ENCODE measurements at places on chromosomes 2 and 18.

DNA sequence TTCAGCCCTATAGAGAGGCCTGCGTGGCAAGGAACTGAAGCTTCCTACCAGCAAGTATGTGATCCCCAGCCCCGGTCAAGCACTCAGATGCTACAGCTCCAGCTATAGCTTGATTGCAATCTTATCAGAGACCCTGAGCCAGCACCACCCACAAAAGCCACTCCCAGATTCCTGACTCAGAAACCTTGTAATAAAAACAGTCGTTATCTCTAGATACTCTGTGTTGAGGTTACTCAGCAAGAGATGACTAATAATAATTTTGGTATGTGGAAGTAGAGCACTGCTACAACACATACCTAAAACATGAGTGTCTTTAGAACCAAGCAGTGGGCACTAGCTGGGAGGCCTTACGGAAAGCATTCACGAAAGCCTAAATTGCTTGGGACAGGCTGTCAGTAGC, 216.9 kb downstream of the UXS1 start:
- DNase-seq: peak; percentile 95

DNA sequence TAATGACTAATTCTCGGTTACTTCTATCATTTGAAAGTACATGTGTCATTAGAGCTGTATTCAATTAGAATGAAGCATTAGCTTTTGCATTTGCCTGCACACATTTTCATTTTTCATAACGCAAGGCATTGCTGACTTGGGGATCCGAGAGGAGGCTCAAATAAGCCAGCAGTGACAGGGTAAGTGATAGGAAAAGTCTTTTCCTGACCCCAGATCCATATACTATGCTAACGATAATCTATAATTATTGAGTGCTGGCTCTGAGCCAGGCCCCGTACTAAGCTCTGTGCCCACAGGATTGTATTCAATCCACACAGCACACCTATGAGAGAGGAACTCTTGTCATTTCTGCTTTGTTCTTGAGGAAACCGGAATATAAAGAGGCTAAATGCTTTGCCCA, 168.2 kb downstream of the VWC2L start:
- no peak for DNase-seq

- DNase-seq: no peak
These were observed 111.7 kb upstream of the SETBP1 start for GRCh38 chr18:44568986-44569385.

DNA sequence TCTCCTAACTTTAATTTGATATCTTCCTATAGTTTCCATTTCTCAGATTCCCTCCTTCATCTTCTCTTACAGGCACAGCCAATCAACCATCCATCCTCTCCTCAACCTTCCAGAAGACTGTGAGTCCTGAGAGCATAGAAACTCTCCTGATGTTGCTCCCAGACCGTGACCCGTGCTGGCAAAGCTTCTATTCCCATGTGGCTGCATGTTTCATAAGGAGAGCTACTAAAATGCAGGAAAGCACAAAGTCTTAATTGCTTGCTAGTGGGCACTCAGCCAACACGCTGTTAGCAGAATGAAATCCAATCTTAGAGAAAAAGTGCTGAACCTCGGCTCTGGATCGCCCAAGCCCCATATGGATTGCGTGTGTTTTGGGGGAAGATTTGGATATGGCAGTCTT, 1244.7 kb upstream of the ZEB2 start:
- DNase-seq: no peak

GRCh38 chr2:207183506-207183905, 17.8 kb upstream of the KLF7 start:
- no peak for DNase-seq

GRCh38 chr18:3985020-3985419, 470.1 kb downstream of the DLGAP1 start:
- DNase-seq: no peak

DNA sequence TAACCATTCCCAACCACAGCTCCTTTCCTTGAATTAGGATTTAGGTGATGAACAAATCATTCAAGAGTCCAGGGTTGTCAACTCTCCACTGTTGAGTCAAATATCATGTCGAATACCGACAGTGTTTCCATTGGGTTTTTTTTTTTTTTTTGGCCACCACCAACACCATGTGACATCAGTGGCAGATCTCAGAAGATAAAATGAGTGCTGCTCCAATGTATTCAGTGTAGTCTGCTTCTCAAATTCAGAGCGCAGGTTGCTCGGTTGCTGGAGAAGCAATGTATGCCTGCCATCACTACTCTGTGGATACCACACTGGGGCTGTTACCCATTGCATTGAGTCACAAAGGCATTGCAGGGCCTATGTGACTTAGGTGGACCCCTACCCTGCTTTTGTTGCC, 10.8 kb upstream of the ATL2 start:
- no peak for DNase-seq

GRCh38 chr2:187617120-187617519, 62.9 kb upstream of the TFPI start:
- DNase-seq: no peak

GRCh38 chr2:54986264-54986663, 64.0 kb downstream of the RTN4 start:
- DNase-seq: no peak

GRCh38 chr2:14297906-14298305, 334.6 kb upstream of the LRATD1 start:
- no peak for DNase-seq

DNA sequence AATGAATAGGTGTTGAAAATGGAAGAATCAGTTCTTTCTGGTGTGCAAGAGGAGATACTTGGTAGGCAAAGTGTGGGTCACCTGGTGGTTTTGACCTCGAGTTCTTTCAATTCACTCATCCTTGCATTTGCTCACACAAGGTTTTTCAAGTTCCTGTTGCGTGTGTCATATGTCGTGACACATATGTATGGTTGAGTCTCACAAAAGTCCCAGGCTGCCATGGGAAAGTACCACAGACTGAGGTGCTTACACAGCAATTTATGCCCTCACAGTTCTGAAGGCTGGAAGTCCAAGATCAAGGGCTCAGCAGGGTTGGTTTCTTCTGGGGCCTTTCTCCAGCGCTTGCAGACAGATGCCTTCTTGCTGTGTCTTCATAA, 64.4 kb downstream of the NCK2 start:
- no peak for DNase-seq

DNA sequence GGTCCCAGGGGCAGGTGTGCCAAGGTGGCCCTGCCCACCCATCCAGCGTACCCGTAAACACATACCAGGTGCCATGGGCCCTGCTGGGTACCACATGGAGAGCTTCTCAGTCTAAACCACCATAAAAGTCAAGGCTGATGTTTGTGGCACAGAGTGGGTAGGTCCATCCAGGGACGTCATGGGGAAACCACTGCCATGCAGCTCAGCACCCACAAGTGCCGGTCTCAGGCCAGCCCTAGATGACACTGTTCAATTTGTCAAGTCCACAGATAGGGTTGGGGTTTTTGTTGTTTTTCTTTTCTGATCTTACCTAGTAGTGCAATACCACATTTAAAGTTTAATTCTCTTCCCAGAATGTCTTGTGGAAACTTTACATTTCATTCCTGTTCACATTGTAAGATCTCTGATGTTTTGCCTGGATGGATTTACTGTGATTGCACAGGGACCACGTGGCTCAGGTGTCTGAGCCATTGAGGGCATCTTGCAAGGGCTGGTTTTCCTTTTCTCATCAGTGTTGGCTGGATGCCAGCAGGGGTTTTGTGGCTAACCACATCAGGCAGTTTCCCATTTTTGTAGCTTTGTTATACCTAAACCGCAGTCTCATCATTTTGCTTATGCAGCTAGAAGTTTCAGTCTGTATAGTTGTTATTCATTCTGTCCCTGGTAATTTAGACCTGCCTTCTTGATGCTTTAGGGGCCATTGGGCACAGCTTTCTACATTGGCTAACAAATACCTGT, 64.7 kb downstream of the STK25 start:
- DNase-seq: peak; percentile 51

DNA sequence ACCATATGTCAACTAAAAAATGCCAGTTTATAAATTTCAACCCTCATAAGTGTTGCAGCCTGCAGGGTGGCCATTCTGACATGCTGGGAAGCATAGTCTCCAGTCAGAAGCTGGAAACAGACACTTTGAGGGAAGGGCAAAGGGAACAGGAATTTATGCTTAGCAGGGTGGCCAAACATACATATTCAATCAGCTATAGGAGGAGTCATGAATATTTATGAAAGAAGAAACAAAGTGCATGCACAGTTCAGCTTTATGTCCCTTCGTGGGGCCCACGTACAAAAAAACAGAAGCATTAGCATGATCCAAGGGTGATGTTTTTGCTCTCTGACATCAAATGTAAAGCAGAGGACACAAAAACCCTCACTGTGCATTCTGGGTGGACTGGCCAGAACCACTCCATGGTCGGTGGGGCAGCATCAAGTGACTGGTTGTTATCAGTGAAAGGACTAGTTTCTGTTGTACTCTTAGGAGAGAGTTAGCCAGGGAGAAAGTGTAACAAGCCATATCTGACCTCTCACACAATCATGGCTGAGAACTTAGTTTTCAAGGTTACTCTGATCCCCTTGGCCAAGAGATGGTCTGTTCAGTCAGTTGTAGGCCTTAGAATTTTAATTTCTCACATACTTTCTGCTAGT, 9.9 kb upstream of the PDE11A start:
- no peak for DNase-seq

DNA sequence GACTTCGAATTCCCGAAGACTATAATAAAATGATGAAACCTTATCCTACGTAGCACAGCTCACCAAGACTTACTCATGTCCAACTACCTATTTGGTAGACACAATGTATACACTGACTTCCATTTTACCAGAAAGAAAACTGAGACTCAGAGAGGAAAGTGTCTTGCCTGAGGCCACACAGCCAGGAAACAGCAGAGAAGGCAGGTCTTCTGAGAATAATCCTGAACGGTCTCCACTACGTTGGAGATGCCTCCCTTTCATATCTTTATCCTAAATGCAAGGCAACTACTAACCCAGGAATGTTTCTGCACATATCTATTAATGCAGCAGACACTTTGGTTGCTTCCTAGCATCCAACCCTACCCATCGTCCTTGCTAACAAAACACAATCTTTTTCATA, 11.9 kb upstream of the FABP1 start:
- DNase-seq: no peak

DNA sequence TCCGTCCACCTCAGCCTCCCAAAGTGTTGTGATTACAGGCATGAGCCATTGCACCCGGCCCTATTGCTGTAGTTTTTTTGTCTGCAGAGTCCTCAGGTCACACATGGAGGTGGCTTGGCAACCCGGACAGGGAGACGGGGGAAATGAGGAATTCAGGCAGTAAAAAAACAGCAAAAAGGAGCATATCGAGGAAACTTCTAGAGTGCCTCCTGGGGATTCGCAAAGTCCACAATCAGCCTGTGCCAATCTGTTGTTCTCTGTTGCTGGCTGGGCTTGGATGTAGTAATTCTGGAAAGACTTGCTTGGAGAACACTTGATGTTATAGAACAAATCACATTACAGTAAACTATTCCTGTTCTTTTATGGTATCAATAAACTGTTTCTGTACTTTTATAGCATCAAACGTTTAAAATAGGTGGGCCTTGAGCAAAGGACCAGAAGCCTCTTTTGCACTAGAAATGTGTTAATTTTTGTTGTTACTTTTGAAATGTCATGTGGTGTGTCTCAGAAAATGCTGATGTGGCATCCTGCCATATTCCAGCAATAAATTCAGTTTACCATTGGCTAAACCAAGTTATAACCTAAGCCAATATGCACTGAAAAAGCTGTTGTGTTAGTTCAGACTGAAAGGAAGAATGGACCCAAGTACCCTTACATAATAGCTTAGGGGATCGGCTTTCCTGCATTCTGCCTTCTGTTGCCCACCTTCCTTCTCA, 14.4 kb downstream of the ELAC1 start:
- no peak for DNase-seq

- DNase-seq: no peak
These were observed 186.4 kb upstream of the FAM98A start for GRCh38 chr2:33785201-33786106.

GRCh38 chr2:177332026-177332991, 60.3 kb upstream of the AGPS start:
- peak; percentile 71 for DNase-seq

GRCh38 chr2:104043864-104044263, 810.1 kb upstream of the POU3F3 start:
- no peak for DNase-seq

DNA sequence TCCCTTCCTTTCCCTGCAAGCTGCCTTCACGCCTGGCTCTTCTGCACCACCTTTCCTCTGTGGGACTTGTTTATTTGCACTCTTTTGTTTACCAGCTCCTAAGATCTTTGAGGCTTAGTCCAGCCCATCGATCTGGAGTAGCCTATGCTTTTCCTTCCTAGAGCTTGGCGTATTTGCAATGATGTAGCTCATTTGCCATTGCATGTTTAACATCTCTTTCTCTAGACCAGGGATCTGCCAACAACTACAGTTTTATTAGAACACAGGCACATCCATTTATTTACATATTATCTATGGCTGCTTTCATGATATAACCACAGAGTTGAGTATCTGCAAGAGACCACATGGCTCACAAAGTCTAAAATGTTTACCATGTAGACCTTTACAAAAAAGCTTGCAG, 150.4 kb downstream of the RAPGEF4 start:
- DNase-seq: no peak

DNA sequence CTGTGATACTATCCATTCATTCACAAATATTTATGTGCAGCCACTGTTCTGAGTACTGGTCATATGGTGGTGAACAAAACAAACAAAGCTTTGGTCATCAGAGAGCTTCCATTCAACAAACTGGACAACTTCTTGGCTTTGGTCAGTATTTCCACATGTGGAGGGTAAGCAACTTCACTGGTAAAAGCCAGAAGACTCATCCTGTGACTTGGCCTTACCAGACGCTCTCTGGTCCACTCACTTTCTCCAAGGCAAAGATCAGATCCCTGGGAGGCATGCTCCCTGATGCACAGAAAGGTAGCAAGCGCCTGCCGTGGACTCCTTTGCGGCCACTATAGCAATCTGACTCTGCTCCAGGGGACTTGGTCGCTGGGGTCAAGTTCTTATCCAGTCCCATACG, 179.5 kb downstream of the EN1 start:
- DNase-seq: peak; percentile 48

DNA sequence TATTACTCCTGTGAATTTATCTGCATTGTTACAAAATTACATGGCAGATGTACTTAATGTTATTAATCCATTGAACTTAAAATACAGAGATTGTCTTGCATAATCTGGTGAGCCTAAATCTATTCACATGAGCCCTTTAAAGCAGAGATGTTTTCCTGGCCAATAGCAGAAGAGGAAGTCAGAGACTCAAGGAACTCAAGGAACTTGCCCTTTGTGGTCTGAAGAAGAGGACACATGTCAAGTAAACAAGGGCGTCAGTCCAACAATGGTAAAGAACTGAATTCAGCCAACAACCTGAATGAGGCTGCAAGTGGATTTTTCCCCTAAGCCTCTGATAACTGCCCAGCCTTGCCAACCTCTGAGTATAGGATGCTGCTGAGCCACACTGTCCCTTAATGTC, 356.3 kb upstream of the PKDCC start:
- no peak for DNase-seq

DNA sequence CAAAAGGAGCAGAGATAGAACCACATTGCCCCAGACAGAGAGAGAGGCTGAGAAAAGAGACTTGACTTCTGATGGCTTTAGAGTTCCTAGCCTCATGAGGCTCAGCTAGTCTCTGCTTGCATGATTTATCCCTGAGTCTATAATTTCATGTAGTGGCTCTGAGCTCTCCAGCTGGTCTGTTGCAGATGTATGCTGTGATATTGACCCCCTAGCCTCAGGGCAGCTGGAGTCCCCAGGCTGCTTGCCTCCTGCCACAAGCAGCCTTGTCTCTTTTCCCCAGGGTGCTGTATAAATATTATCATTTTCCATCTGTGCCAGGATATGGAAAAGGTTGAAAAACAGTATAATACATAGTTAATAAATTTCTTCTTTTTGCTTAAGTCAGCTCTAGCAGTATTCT, 467.6 kb upstream of the CWC22 start:
- no peak for DNase-seq

GRCh38 chr2:203359450-203359849, 31.3 kb downstream of the ABI2 start:
- no peak for DNase-seq

Data from brain microvascular endothelial cell (primary cell).